CD4-positive, alpha-beta T cell treated with Interleukin-2 at 100 ng/mL for 4 hours (primary cell): ENCODE measurements at places on chromosomes 1 and 21.

DNA sequence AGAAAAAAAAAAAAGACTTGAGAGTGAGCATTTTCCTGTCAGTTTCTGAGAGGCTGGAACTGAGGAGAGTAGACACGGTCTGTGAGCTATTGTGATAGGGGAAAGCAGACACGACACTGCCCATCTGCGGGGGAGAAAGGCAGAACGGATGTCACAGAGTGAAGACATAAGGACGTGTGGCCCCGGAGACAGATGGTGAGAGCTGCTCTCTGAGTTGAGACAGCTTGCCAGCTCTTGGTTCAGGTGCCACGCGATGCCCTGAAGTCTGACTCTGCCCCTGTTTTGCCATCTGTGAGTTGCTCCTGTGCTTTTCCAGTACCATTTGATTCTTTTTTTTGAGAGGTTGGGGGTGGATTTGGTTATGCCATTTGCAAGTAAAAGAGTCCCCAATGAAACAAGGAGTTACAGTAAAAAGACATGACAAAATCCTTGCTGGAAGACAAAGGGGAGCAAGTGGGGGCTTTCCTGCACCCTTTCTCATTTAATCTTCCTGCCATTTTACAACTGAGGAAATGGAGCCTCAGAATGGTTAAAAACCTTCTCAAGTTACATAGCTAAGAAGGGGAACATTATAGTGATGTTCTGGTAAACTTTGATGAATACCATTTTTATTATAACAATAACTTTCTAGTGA is 128.9 kb upstream of the DNAH14 start:
- no peak for DNase-seq

- no peak for DNase-seq
These were observed 166.8 kb upstream of the HMCN1 start for GRCh38 chr1:185567440-185567839.

GRCh38 chr1:197955486-197956394 is 38.6 kb downstream of the LHX9 start:
- DNase-seq = no peak

GRCh38 chr1:8679395-8679800 is 138.0 kb downstream of the RERE start:
- no peak for DNase-seq

GRCh38 chr1:36148821-36149236 is 457 bp downstream of the TRAPPC3 start:
- no peak for DNase-seq

- no peak for DNase-seq
These were observed 228.6 kb downstream of the COP1 start for GRCh38 chr1:175978476-175978875.

DNA sequence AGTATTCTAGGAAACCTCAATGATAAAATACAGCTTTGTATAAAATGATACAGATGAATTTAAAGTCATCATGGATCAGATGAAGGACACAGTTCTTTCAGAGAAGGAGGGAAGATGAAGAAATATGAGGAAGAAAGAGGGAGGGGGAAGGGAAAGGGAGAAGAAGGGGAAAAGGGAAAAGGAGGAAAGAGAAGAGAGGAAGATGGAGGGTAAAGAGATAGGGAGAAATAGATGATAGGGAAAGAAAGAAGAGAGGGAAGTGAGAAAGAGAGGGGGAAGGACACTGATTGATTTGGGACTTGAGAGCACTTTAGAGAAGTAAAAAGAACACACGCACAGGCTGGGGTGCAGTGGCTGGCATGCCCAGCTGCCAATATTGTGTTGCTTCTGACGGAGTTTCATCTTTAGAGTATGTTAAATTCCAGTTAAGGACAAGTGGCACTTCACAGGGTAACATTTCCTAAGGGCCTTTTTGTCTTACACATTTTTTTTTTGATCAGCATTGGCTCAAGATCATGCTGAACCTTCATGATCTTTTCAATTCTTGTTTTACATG is 235.9 kb upstream of the DMRTA2 start:
- no peak for DNase-seq

- no peak for DNase-seq
These were observed 211.5 kb downstream of the TRABD2B start for GRCh38 chr1:47785561-47786271.

- DNase-seq = peak; percentile 34
These were observed 52.9 kb downstream of the LRRC8D start for GRCh38 chr1:89873770-89874169.

- DNase-seq = no peak
These were observed 3.7 kb downstream of the KAZN start for GRCh38 chr1:14602136-14602535.

- no peak for DNase-seq
These were observed 63.0 kb downstream of the ROR1 start for GRCh38 chr1:63836830-63837229.

DNA sequence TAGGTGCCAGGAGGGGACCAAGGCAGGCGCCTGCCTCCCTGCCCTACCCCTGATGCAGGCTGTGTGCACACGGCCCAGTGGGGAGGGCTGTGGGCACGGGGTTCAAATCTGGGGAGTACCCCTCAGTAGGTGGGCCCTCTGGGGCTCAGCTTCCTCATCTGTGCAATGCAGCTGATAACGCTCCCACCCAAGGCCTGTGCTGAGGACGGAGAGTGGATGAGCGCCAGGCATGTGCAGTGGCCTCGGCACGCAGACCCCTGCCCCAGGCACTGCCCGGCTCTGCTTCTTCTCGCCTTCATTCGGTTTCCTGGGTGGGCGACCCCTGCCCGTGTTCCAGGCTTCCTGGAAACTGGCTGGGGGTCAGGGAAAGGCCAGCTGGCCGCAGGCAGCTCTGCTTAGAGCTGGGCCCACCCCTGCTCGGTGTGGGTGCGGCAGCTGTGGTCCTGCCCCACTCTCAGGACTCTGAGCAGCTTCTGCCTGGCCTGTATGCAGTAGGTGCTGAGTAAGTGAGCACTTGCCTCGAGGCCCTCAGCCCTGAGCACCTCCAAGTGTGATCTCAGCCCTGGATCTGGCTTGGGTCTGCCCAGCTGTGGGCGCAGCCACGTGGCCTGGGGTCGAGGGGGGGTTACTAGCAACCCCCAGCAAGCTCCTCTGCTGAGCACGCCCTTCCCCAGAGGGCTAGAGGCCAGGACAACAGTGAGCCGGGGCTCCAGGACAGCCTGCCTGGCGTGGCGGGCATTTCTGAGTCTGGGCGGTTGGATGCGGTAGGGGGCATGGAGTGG is 11.9 kb upstream of the TNFRSF14 start:
- DNase-seq = no peak

DNA sequence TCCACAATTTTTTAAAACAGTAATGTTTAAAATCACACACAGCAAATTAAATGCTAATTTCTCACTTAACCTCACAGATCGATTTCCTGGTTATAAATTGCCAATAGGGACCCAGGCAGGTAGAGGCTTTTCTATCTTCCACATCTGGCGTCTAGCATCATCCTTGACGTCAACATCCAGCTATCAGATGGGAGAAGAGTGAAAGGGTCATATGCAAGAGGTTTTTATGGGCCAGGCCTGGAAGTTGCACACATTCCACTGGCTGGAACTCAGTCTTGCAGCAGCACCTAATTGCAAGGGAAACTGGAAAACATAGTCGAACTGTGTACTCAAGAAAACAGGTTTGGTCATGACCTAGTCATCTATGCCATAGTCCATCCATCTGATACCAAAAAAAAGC is 6.0 kb upstream of the EEIG2 start:
- no peak for DNase-seq

GRCh38 chr1:160954158-160955104 is at the start of gene ITLN2:
TSS of gene ITLN2 (minus strand) at chr1:160954809. CDS start at chr1:160954741, 68 bp downstream.
- DNase-seq = peak; percentile 47

DNA sequence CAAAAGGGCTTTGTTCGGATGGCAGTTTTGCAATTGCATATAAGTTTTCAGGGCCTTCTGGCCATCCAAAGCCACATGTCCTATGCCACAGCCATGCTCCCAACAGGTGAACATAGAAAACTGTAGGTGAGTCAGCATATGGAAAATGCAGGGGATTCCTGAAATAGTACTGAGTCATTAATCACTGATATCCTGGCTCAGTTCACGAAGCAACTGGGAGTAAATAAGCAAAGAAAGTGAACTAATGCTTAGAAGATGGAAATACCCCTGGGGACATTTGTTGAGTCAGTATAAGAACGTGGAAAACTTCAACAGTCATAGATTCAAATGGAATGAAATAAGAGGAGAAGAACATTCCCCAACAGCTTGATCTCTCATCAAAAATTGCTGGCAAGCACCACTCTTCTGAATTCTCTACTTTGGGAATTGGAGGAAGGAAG is 148.9 kb upstream of the RUNX1 start:
- DNase-seq = no peak

- no peak for DNase-seq
These were observed 43.2 kb upstream of the KCNK1 start for GRCh38 chr1:233570706-233571105.

DNA sequence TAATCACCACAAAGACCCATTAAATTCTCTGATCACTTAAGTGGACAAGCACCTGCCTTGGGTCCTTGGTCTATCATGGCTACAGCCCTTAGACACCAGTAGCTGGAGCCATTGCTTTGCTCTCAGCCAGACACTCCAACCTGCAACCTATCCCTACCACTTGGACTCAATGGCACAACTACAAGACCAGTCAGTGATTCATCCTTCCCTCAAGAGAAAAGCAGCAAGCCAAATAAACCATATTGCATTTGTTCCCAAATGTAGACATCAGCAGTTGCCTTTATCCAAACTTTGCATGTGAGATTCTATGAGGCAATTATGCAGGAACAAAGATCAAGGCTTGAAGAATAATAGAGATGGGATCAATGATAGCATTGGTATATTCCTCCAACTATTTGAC is 263.4 kb downstream of the HHIPL2 start:
- DNase-seq = no peak

DNA sequence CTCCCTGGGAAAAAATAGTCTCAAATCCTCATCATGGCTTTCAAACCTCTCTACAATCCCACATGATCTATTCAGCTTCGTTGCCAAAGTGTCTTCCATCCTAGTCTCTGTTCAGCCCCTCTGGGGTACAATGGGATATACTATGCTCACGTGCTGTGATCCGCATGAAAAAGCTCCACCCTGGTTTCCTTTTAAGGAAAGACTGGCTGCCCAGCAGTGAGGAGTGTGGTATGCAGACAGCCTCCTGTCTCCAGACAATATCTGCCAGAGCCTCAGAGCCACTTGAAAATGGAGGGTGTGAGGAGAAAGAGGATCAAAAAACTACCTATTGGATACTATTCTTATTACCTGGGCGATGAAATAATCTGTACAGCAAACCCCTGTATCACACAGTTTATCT is 194.5 kb downstream of the LHX8 start:
- DNase-seq = no peak

- peak; percentile 47 for DNase-seq
These were observed 60.7 kb downstream of the CDC14A start for GRCh38 chr1:100413035-100413434.

DNA sequence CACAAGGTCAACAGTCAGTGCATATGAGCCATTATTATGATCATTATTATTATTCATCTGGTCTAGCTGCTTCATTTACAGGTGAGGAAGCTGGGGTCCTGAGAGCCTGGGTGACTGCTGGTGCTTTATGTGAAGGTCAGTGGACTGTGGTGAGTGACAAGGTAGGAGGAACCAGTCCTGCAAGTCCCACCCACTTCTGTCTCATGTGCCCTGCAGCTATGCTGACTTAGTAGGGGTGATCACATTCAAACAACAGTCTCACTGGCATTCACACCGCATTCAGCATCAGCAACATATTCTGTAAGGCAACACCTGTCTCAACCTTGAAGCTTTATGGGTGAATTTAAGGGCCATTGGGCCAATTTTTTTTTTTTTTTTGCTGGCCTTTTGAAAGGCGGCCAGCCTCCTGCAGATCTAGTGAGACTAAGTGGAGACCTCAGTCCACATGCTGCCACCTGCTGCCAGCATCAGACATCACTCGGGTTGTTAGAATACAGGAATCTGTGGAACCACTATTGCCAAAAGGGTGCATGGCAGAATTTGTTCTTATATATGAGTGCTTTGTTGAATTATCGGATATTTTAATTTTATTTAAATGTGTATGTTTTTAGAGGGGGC is 59.9 kb upstream of the CACNA1E start:
- peak; percentile 41 for DNase-seq

DNA sequence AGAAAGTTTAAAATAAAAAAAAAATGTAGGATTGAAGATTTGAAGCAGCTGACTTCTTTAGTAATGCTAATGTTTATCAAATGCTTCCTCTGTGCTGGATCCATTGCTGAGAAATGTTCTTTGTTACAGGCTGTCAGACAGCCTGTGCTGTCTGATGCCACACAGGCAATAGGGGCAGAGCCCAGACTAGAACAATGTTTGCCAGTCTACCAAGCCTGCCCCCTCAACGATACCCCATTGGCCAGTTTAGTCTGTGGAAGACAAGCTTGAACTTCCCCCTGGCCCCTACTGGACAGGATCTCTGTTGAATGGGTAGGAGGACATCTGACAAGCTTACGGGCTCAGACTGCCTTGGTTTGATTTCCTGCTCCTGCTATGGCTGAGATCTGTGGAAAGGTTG is 79.4 kb downstream of the PAPPA2 start:
- DNase-seq = no peak
